ENCODE measurements at places on chromosomes 16 and 17.

- no peak for DNase-seq
Observed at GRCh38 chr17:53090770-53091169, 732.0 kb upstream of the KIF2B start.

- no peak for DNase-seq
Observed at GRCh38 chr17:50922107-50922506, 56.0 kb upstream of the TOB1 start.

- no peak for DNase-seq
Observed at GRCh38 chr16:8858994-8859912, 9.6 kb downstream of the CARHSP1 start.

DNA sequence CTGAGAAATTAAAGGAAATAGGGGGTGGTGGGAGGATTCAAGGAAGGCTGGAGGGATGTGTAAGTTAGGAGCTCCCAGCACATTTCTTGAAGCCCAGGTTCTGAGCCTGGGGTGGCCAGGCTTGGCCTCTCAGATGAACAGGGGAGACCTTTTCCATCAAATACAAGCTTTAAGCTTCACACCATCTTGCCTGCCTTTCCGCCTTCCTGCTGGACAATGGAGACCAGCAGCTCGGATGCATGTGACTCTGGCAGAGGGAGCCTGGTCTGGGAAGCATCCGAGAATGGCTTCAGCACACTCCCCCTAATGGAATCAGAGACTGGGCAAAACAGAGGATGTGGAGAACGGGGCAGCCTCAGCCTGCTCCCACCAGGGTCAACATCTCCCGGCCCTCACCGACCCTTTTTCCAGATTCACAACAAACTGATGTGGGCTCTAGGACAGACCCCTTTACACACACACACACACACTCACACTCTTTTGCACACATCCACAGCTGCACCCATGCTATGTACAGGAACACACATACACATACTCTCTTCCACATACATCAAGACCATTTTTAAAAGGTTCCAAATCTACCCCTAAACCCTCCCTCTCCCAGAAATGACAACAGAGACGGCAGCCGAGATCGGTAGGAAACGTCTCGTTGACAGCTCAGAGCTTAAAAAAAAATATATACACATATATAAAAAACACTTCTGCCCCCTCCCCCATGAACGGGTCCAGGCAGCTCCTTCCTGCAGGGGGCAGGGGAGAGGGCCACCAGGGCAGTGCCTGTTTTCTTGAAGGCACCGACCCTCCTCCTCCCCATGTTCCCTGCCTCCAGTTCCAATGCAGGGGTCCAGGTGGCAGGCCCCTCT is 6.5 kb upstream of the ATXN7L3 start:
- DNase-seq = no peak

DNA sequence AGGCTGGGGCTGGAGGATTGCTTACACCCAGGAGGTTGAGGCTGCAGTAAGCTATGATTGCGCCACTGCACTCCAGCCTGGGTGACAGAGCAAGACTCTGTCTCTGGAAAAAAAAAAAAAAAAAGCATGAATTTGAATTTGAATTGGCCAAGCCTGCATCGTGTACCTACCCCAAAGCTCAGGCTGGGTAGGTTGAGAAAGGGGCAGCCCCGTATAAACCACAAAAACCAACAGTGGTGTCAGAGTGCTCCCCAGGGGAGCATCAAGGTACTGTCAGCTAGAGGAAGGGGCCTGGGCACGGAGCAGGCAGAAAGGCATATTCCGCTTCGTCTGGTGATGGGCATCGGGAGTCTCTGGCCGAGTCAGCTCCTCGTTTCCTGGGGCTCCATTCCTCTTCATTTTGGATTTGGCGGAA is 40.9 kb downstream of the RAP1GAP2 start:
- DNase-seq = peak; percentile 62

DNA sequence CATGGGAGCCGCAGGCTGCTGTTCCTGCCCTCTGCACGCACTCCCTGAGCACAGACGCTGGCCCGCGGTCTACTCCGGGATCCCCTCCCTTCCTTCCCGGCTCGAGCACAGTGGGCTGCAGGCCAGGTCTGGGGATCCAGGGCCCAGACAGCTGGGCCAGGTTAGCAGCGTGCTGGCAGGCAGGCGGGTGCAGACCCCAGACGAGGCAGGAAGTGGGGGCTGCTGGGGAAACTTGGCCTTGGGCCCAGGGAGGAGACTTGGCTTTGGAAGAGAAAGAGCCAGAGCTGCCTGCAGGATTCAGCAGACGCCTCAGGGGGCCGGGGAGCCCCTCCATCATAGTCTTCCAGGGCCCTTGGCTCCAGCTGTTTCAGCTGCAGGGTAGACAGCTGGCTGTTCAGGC is 30.2 kb upstream of the ABCC3 start:
- no peak for DNase-seq

GRCh38 chr17:79002796-79003593 is 6.6 kb downstream of the CANT1 start:
- DNase-seq = no peak

- DNase-seq = peak; percentile 53
Observed at GRCh38 chr17:2055292-2056205, 646 bp downstream of the HIC1 start.

DNA sequence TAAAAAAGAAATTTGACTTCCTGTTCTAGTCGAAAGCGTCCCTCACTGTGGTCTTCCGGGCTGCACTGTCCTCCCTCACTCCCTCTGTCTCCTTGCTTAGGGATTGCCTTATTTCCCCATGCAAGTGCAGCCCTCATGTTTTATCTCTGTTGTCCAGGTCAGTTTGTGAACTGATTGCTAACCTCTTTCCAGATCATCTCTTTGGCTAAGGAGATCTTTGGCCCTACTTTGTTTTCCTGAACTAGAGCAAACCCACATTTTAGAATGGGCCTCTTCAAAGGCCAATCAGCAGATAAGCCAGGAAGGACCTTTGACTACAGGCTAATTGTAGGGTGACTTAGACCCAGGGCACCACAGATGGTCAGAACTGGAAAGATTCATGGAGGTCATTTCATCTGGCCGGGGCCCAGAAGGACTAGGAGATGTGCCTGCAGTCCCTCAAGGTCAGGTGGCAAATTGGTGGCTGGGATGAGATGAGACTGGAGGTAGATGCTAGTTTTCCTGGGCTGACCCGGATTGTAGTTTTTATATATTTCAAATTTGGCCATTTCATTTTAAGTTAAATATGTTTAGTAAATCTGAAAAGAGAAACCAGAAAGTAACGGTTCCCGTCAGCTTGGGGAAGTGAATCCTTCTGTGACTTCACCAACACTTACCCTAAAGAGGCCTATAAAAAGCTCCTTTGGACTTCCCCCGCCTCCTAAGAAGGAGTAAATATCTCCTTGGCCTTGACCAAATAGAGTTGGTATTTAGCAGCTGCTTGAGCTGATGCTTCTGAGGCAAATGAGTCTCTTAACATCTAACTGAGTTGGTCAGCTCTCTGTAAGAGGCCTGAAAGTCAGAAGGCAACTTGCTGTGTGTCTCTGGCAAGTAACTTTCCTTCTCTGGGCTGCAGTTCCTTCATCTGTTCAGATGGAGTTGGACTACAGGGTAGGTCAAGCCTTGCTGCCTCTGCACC is 6.2 kb upstream of the SLC25A19 start:
- peak; percentile 45 for DNase-seq

DNA sequence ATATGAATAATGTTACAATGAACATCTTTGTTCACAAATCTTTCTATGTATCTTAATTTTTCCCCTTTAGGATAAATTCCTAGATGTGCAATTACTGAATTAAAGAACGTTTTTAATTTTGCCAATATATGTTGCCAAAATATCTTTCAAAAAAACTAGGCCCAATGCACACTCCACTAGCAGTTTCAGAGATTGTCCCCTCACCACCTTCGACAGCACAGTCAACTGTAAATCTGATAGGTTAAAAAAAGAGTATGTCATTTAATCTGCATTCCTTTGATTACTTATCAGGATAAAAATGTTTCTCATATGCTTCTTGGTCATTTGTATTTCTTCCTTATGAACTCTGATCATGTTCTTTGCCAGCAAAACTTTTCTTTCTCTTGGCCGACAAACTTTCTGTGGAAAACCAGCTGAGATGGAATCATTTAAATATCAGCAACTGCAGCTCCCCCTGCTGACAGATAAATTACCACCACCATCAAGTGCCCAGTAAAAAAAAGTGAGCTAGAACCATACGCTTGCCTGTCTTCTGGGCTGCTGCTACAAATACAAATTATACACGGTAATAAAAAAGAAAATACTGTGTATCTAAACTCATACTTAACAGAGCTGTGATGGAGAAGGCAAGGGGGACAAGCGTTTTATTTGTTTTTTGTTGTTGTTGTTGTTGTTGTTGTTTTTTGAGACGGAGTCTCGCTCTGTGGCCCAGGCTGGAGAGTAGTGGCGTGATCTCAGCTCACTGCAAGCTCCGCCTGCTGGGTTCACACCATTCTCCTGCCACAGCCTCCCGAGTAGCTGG is 19.6 kb upstream of the KANSL1 start:
- no peak for DNase-seq

GRCh38 chr17:640436-640835 is 74.2 kb downstream of the VPS53 start:
- no peak for DNase-seq

DNA sequence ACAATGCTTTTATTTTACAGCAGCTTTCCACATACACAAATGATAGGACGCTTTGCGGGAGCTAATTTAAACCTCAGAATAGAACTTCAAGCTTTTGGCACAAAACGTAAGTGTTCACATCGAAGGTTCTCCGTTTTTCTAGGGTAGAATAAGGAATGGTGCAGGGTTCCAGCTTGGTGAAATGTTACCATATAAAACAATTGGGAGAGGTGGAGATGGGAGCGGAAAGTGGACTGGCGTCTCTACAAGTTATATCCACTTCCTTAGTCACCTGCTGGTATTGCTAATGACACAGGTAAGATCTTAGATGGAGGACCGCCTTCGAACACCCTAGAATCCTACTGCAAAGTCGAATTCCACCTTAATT is 1.7 kb upstream of the NXN start:
- DNase-seq = no peak

DNA sequence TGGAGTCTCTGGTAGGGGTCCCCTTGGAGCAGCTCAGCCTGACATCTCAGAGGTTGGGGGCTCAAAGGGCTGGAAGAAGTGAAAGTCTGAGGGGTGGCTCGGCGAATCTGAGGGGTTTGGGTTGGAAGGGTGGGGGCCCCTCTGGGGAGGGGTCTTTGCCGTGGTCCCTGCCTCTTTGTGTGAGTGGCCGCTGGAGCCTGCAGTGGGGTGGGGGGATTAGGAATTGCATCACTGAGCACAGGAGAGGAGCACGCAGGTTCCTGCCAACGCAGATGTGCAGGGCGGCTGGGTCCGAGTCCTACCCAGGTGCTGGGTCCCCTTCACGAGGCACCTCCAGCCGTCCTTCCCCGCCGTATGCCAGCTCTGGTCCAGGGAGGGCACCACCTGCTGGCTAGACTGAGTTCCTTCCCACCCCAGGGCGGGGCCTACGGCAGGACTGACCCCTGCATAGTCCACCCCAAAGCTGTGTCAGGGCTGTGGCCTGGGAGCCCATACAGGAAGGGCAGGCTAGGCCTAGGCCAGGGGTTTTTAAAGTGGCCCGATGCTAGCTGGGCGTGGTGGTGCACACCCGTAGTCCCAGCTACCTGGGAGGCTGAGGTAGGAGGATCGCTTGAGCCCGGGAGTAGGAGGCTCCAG is 9.9 kb downstream of the FMNL1 start:
- peak; percentile 62 for DNase-seq

GRCh38 chr17:49696233-49696761 is 11.5 kb downstream of the SLC35B1 start:
- DNase-seq = peak; percentile 83

- no peak for DNase-seq
Observed at GRCh38 chr16:69497876-69498596, 67.7 kb upstream of the NFAT5 start.

- DNase-seq = no peak
Observed at GRCh38 chr17:79050551-79050950, 24.1 kb upstream of the ENGASE start.

- DNase-seq = no peak
Observed at GRCh38 chr17:70172923-70173322, 3.6 kb downstream of the KCNJ2 start.

- no peak for DNase-seq
Observed at GRCh38 chr17:64161380-64162176, 31.6 kb upstream of the ERN1 start.

- DNase-seq = peak; percentile 51
Observed at GRCh38 chr17:50396261-50397110, 837 bp downstream of the LRRC59 start.

GRCh38 chr16:79267781-79268180 is 332.8 kb downstream of the MAF start:
- DNase-seq = peak; percentile 84

GRCh38 chr16:82138478-82139285 is 31.3 kb downstream of the MPHOSPH6 start:
- DNase-seq = no peak

- no peak for DNase-seq
Observed at GRCh38 chr17:59627274-59627673, 7.6 kb downstream of the CLTC start.

DNA sequence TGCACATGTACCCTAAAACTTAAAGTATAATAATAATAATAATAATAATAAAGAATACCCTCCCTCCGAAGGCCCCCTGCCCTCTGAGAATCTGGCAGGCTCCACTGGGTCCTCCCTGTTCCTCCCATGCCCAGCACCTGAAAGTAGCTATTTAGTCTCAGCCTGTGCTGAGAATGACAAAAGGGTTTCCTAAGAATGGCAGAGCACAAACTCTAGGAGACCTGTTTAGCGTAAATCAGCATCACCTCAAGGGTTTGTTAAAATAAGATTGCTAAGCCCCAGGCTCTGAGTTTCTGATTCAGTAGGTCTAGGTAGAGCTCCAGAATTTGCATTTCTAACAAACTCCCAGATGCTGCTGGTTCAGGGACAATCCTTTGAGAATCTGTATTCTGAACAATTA is 606.8 kb upstream of the CDH11 start:
- no peak for DNase-seq

- DNase-seq = no peak
Observed at GRCh38 chr17:45077643-45078042, 16.5 kb downstream of the NMT1 start.

DNA sequence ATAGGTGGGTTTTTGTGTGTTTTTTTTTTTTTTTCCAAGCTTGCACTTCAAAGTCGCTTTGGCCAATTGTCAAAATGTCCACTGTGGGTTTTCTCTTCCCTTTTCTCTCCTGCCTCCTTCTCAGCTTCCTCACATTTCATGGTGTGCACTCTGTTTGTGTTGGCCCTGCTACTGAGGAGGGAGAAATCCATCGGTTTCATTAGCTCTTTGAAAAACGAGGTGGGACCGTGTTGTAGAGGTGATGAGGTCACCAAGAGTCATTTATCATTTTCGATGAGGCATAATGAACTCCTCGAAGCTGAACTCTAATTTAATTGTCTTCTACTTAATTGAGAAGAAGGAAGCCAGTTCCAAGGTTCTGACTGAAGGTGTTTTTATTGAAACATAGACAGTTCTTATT is 174.4 kb upstream of the TOX3 start:
- DNase-seq = no peak

- DNase-seq = no peak
Observed at GRCh38 chr16:83176802-83177201, 550.0 kb downstream of the CDH13 start.

- DNase-seq = no peak
Observed at GRCh38 chr17:17004251-17004996, 32.5 kb upstream of the TNFRSF13B start.

- DNase-seq = no peak
Observed at GRCh38 chr17:74130841-74131240, 72.6 kb upstream of the RPL38 start.

Data from activated T-cell treated with anti-CD3 and anti-CD28 coated beads, Interleukin-2, amount 50 U/mL, for 48 hours (primary cell).